ENCODE measurements at places on chromosomes 12 and 14.

GRCh38 chr14:61513986-61514830 is 181.1 kb upstream of the HIF1A start:
- DNase-seq: no peak

- DNase-seq: no peak
These were observed 94.2 kb downstream of the ETV6 start for GRCh38 chr12:11743423-11744409.

DNA sequence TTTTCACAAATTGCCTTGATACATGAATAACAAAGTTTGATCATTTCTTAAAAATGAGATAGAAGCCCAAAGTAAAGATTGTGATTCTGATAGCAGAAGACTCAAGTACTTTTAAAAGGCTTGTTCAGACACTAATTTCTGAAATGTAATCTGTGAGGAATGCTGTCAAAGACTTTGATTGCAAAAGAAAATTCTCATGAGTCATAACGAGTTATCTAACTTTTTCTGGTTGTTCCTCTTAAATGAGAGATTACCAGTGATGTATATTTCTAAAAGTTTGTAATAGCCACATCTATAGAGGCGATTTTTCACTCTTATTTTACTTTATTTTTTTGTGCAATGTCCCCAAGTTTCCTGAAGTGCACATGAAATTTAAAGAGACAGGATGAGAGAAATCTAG is 7.0 kb downstream of the PYGL start:
- DNase-seq: no peak

GRCh38 chr12:96335270-96335669 is 65.0 kb downstream of the CDK17 start:
- DNase-seq: no peak

DNA sequence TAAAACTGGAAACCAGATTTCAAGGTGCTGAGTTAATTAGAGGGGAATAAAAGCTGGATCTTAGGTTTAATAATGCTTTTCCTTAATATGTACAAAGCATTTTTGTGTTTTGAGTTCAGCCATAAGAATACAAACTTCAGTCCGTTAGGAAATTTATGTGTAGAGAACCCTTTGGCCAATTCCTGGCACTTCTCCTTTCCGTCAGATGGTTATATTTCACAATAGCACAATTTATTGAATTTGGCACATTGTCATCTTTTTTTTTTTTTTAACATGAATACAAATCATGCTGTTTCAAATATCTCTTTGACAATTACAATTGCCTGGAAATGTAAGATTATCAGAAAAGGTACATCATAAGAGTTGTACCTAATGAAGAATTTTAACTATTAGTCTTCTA is 56.2 kb upstream of the DDHD1 start:
- no peak for DNase-seq

- no peak for DNase-seq
These were observed 165.4 kb downstream of the DERA start for GRCh38 chr12:16076557-16076956.

All from effector CD8-positive, alpha-beta T cell (primary cell).